ENCODE measurements at places on chromosomes 1 and 21.

DNA sequence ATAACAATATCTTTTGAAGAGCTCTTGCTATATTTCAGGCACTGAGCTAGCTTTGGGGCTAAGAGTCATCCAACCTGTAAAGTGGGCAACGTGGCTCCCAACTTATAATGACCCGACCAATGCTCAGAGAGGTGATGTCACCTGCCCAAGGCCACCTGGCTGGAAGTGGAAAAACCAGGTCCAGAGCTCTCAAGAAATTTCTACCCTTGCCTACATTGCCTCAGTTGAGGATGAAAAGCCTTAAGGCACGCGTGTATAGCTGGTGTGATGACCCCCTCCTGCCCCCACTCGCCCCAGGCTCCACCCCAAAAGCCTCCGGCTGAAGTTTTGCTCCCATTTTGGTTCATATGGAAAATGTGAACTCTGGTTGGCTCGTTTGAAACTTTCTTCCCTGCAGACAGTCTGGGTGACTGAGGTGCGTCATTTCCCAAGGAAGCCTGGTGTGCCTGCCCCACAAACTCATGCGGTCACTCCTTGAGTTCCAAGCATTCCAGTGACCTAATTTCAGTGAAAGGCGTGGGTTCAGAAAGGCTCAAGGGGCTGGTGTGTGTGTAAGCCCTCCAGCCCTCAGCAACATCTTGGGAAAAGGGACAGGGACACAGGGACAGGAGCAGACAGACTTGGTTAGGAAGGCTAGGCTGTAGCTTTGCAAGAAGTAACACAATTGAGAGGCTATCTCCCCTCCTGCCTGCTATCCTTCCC, 20.5 kb downstream of the HTR1D start:
- DNase-seq, result peak; percentile 99

GRCh38 chr1:35190784-35191183, 2.2 kb downstream of the SFPQ start:
- DNase-seq, result no peak

DNA sequence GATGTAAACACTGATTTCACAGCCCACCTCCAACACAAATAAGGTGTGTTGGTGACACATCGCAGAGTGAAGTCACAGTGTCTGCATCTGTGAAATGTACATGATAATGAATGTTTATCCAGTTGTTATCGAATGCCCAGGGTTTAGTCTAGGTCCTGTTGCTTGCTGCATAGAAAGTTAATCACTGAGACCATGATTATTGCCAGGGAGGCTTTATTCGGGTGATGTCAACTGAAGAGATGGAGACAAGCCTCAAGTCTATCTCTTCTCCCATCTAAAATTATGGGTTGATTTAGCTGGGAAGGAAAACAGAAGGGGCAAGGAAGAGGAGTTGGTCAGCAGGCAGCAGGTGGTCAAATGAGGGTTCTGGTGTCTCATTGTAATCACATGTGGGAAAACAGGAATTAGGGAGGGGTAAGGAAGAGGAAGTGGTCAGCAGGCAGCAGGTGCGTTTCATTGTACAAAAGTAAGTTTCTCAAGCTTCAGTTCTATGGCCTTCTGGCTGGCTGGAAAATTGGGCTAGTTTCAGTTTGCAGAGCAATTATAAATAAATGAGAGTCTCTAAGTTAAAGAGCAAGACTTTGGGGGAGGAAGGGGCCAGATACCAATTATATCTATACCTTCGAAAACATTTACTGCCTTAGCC, 146.3 kb upstream of the DNAH14 start:
- no peak for DNase-seq

GRCh38 chr1:12404918-12405317, 175.1 kb downstream of the VPS13D start:
- no peak for DNase-seq

DNA sequence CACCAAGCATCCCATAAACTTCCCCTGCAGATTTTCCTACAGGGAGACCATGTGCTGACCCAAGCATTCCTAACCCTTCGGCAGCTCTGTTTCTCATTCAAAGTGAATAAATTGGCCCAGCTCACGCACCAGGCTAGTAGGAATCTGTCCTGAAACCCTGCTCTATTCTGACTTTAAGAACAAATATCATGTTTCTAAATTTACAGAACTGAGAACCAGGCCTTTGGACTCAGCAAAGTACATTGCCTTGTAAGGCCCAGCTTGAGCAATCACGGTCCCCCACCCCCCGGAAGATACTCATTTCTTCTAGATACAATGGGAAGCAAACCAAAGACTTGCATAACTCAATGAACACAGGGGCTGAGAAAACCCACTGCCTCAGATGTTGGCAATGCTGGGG, 160.1 kb upstream of the NFIA start:
- DNase-seq, result no peak

DNA sequence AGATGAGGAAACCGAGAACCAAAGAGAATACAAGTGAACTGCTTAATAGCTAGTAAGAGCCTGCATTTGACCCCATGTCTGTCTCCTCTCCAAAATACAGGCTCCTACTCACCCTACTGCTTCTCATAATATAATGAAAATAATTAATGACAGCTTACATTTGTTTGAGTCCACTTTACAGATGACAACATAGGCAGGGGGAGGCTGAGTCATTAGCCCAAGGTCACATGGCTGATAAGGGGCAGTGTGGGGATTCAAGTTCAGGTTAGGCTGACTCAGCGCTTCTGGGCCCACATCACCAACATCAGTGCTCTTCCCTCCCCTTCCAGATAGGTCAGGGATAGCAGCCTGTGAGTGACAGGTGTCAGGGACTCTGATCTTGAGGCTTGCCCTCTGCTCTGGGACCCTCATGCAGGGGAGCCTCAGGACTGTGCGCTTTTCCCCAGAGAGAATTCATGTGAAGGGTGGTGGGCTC, 16.2 kb downstream of the AZIN2 start:
- DNase-seq, result peak; percentile 56

Data from EH (cell line).